PC-3 (cell line): ENCODE measurements at places on chromosomes 13 and 19.

DNA sequence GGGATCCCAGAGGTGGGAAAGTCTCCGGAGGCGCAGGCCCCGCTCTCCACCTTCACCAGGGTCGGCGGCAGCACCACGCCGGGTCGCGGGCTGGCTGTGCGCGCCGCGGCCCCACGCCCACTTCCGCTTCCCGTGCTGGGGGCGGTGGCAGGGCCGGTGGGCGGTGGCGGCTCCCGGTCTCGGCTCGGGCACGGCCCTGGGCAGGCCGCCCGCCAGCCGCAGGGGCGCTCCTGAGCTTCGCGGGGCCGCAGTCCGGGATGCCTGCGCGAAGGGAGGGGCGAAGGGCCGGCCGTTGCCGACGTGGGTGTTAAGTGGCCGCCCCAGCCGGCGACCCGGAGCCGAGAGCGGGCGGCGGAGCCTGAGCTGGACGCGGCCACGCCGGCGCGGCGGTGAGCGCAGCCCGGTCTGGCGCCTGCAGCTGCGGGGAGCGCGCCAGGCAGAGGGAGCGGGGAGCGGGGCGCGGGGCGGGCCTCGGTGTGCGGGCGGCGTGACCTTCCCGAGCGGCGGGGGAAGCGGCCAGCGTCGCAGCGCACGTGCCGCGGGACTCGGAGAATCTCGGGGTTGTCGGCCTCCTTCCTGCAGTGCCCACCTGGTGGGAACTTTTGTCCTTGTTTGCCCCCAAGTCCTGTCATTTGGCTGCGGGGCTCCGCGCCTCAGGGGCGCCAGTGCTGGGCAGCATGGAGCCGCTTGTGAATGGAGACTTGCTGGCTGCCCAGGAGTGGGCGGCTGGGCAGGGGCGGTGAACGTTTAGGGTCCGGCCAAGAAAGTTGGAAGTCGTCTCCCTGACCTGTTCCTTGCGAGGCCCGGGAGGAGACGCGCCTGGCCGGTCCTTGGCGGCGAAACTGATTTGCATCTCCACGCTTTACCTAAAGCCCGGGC lies at the start of gene SLC25A15:
SLC25A15 (plus strand) TSS at position 337 of the 879 bp plus-strand sequence. CDS start 3,616 bp downstream, outside the sequence.
- DNase-seq: peak; percentile 81

- DNase-seq: peak; percentile 23
Observed at GRCh38 chr13:35838356-35838755, 292.8 kb downstream of the DCLK1 start.

DNA sequence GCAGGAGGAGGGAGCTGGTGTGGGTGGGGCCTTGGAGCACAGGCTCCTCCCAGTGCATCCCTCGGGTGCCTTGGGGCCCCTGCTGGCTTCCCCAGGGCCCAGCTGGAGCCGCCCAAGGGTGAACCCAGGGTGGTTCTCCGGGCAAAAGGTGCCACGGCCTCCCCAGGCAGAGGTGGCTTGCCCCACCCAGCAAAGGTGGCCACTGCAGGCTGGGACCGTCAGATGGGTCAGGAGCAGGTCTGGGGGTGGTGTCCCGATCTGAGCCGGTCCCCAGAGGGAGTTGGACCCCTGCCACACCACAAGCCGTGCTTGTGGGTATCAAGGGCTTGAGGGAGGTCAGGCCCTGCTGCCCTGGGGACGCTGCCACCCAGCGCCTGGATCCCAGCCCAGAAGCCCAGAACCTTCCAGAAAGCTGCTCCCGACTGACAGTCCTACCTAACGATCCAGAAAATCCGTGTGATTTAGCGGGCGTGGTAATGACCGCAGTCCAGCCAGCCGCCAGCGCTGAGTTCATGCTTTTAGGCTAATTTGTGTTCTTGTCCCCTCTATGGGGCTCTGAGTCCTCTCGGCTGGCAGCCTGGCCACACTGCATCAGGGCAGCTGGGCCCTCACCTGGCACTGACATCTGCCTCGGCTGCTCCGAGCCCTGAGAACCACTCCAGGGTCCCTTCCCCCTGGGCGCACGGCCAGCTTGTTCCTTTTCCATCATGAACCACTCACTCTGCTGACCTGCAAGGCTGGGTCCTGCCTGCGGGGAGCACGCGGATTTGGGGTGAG lies 5.0 kb upstream of the GRIN3B start:
- DNase-seq: no peak

GRCh38 chr13:76512721-76513145 lies 373.5 kb downstream of the KCTD12 start:
- peak; percentile 87 for DNase-seq

- no peak for DNase-seq
Observed at GRCh38 chr19:4687396-4687795, 17.3 kb upstream of the MYDGF start.

GRCh38 chr13:95982144-95982543 lies 71.1 kb downstream of the UGGT2 start:
- no peak for DNase-seq

GRCh38 chr19:9494096-9494495 lies 4.3 kb downstream of the ZNF560 start:
- DNase-seq: no peak

DNA sequence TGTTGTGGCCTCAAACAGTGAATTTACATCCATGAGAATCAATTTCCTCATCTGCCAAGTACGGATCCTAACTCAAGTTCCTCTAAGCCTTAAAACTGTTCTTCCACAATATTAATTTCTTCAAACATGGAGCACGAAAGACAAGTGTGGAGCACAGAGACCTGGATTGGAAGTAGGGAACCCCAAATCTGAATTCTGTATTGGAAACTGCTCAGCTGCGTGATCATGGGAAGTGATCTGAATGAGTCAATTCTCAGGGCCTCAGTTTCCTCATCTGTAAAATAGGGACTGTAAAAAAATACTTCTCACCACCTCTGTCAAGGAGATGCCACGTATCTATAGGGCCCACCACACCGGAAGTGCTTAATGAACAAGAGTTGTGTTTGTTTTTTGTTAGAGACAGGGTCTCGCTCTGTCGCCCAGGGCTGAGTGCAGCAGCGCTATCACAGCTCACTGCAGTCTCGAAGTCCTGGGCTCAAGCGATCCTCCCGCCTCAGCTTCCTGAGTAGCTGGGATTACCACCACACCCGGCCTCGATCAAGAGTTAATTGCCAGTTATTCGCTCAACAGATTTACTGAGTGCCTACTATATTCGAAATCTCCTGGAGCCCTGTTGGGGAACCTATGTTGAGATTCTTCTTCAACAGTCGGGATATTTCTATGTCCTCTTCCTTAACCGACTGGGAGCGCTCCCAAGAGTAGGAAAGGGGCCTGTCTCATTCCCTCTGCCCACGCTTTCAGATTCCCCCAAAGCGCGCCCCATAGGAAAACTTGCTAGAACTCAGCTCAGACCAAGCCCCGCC lies 1.6 kb downstream of the SERTAD3 start:
- no peak for DNase-seq
